ENCODE measurements at places on chromosomes 7 and 10.
A peak's percentile ranks its signal among the peaks of the same experiment; 100 is the strongest.

DNA sequence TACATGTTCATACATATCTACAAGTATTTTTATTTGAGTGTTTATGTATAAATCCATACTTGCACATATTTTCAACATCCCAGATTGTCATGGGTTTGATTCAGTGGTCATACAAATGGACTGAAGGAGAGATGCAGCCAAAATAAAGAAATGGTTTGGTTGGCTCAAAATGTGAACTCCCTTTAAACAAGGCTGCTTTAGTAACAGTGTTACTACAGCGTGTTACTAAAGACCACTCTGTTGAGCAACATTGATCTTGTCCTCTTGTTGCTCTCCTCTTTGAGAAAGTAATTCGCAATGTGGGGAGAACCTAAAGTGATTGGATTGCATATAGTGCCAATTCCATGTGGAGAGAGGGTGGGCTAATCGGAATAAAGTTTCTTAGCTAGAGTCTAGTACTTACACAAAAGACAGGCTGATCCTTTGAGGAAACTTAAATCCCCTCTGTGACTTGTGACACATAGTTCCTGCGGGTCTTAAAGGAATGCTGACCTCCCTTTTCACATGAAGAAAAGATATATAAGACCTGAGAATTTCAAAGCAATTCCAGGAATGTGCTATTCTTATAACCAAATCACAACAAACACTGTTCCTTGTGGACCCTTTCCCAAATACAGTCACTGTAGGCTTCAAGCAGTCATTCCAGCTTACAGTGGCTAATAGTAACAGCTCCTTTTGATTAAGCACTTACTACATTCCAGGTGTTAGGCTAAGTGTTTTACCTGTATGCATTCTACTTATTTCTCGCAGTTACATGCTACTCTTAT lies 144.3 kb downstream of the FZD1 start:
- no peak for DNase-seq

DNA sequence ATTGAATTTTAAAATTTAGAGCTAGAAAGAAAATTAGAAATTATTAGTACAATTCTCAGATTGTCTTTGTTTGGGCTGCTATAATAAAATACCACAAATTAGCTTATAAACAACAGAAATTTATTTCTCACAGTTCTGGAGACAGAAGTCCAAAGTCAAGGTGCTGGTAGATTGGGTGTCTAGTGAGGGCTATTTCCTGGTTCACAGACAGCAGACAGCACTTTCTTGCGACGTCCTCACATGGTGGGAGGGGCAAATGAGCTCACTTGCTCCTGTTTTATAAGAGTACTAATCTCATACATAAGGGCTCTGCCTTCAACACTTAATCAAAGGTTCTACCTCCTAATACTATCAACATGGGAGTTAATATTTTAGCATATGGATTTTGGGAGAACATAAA lies 134.1 kb downstream of the MDFIC start:
- no peak for DNase-seq

GRCh38 chr10:92914478-92915325 lies 66.4 kb downstream of the EXOC6 start:
- DNase-seq, result no peak

DNA sequence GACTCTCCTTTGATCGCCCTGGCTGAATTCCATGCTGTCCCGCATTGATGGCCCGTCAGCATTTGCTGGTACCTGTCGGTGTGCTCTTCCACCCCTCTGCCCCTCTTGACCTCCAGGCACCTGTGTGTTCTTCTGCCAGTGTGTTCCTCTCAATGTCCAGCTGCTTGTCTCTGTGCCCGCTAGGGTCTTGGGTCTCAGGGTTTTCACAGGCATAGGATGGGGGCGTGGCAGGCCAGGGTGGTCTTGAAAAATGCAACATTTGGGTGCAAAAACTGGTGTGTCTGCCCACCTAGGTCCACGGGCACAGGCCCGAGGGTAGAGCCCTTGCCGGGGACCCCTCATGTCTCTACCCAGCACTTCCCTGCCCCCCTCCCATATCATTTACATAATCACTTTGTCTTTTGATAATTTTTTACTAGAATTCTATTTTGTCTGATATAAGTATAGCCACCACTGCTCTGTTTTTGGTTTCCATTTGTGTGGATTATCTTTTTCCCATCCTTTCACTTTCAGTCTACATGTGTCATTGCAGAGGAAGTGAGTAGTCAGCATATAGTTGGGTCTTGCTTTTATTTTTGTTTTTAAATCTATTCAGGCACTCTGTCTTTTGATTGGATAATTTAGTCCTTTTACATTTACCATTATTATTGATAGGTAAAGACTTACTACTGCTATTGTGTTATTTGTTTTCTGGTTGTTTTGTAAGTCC lies 46.6 kb upstream of the ADRA2A start:
- no peak for DNase-seq

- DNase-seq, result no peak
These were observed 12.2 kb downstream of the VSIR start for GRCh38 chr10:71761105-71761511.

DNA sequence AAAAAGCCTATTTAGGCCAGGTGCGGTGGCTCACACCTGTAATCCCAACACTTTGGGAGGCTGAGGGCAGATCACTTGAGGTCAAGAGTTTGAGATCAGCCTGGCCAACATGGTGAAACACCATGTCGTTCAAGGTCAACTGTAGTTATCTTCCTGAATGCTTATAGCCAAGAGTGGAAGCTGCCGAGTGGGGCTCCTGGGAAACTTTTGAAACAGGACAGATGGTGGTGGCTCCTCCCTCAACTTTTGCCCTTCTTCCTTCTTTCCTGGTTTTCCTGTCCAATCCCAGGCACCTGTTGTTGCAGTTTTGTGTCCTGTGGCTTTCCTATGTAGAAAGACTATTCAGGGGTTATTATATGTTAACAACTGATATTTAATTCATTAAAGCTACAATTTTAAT lies 8.7 kb upstream of the PPIA start:
- no peak for DNase-seq

- no peak for DNase-seq
These were observed 1059.8 kb downstream of the LRMDA start for GRCh38 chr10:76491216-76491615.

DNA sequence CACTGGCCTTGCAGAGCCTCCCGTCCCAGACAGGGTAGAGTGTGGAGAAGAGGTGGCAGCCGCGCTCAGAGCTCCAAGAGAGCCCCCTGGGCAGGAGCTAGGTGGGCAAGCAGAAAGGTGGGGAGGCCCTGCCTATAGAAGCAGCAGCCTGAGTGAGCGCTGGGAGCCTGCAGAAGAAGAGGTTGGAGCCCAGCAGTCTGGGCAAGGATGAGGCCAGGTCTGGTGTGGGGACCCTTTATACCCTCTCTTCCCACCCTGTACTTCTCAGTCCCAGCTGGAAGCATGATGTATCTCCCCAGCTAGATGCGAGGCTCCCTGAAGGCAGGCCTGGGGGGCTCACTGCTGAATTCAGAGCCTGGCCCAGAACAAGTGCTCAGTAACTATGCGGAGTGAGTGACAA lies 44.5 kb upstream of the ZMIZ1 start:
- DNase-seq, result no peak

DNA sequence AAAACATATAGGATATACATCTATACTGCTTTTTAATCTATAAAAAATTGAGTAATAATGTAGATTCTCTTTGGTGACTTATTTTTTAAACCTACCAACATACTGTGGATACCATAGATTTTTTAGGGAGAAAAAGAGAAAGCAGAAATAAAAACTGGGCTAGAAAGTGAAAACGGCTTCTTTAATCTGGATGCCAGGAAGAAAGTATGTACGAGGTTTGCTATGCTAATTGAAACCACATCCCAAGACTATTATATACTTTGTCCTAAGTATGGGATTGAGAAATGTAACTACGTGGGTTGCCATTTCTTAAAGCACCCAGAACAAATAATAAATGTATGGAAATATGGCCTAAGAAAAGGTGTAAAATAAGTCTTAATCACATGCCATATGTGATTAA lies 129.0 kb upstream of the NFE2L3 start:
- no peak for DNase-seq

GRCh38 chr10:4649886-4650508 lies 176.0 kb upstream of the AKR1E2 start:
- DNase-seq, result no peak

GRCh38 chr10:131261890-131262475 lies 49.5 kb downstream of the TCERG1L start:
- no peak for DNase-seq

GRCh38 chr7:128705891-128706333 lies 33.2 kb upstream of the CALU start:
- no peak for DNase-seq

GRCh38 chr7:2048006-2048405 lies 184.7 kb downstream of the MAD1L1 start:
- DNase-seq, result no peak

DNA sequence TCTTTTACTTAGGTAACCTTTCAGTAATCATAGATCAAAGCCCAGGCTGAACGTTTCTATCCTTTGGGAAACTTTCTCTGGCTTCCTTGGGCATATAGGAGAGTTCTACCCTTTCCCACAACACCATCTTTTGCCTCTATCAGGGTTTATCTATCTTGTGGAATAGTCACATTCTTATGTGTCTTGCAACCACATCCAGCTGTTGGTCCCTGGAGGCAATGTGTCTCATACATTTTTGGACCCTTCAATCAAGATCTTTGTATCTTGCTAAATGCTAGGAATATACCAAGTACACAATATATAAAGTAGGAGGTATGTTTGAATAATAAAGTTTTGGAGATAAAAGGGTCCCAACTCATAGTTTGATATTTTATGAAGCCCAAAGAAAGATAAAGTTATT lies 121.7 kb downstream of the RNLS start:
- DNase-seq, result no peak

- no peak for DNase-seq
These were observed 817.5 kb downstream of the NXPH1 start for GRCh38 chr7:9250876-9251275.

GRCh38 chr10:34151931-34152330 lies 663.2 kb downstream of the PARD3 start:
- DNase-seq, result no peak

DNA sequence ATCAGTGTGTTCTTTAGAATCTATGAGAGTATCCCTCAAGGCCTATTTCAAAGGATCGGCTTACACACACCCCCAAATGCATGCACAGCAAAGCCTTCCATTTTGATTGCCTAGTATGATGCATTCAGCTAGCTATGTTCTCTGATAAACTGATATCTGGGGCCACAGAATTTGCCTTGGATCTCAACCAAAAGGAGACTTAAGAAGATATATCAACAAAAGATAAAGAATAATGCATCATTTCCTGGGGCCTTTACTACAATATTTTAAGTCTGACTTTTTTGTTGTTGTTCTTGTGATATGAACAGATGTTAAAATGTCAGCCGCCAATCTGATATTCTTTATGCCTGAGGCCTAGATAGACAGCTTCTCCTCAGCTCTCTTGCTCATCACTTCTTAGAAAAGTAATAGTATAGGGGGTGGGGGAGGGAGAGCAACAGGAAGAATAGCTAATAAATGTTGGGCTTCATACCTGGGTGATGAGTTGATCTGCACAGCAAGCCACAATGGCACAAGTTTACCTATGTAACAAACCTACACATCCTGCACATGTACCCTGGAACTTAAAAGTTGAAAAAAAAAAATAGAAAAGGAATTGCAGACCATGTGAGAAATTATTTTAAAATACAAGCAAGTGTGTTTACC lies 792.9 kb upstream of the GHITM start:
- no peak for DNase-seq

- DNase-seq, result no peak
These were observed 64.4 kb downstream of the BPGM start for GRCh38 chr7:134710854-134711624.

DNA sequence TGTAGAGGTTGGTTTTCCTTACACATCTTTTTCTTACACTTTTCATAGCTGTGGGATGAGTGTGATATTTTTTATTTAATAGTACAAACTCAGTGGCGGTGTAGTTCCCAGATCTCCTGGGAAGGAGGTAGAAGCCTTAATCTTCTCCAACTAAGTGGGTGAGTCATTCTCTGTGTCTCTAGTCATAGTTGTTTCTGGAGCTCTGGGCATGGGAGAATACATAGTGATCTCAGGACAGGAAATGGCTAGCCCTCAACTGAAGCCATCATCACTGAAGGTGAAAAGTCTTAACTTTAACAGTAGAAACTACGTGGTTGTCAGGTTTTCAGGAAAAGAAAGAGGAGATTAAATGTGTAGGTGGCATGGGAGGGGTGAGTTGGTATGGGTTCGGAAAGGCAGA lies 319.4 kb upstream of the FZD8 start:
- peak; percentile 10 for DNase-seq

GRCh38 chr10:28291881-28292297 lies 11.0 kb downstream of the MPP7 start:
- DNase-seq, result peak; percentile 45

DNA sequence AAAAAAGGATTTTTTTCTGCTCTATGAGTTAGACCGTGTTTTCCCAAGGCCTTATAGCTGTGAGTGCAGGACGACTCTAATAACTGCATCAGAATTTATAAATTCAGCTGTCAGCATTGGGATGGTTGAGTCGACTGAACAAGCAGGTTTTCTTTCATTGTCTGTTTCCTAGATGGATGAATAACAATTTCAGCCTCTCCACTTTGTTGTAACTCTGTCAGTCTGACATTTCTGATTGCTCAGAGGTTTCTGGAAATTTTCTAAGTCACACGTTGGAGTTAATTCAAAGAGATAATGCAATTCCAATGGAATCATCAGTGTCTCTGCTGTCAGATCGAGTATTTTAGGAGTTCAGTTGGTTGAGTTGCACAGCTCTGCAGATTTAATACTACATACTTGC lies 159.2 kb downstream of the CHN2 start:
- DNase-seq, result no peak

GRCh38 chr7:55065079-55065478 lies 46.3 kb downstream of the EGFR start:
- DNase-seq, result peak; percentile 97
